Activated naive CD4-positive, alpha-beta T cell treated with anti-CD3 and anti-CD28 coated beads, Interleukin-2, amount 50 U/mL, for 72 hours (primary cell): ENCODE measurements at places on chromosomes 3 and 15. TPM values are rescaled to one million over a fixed set of nuclear protein-coding genes. Genes with fewer than 3 reads are reported as not detected.

- DNase-seq, result no peak
Measured at GRCh38 chr3:162354356-162354755, 857.7 kb downstream of the OTOL1 start.

GRCh38 chr3:158347966-158348365, 223.0 kb upstream of the MLF1 start:
- DNase-seq, result no peak

GRCh38 chr3:194787650-194788049, 102.0 kb downstream of the FAM43A start:
- DNase-seq, result no peak

GRCh38 chr15:75649045-75649761, 1.5 kb downstream of the SNX33 start:
- no peak for DNase-seq

- no peak for DNase-seq
Measured at GRCh38 chr3:73509066-73509465, 115.7 kb downstream of the PDZRN3 start.

DNA sequence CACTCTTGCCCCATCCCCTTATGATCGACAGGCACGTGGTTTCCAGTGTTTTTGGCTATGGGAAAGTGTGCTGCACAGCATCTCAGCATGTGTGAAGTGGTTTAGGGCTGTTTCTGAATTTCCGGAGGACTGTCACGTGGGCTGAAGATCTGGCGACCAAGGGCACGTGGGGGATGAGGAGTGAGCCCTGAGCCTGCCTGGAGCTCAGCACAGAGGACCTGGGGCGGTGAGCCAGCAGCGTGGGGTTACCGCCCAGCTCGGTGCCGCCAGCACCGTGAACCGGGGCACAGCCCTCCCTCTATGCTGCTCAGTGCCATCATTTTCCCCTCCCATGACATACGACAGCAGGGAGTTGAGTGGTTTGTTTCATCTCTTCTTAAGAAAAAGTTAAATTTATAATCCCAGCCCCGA, 150.2 kb downstream of the DNAJB8 start:
- DNase-seq, result no peak

DNA sequence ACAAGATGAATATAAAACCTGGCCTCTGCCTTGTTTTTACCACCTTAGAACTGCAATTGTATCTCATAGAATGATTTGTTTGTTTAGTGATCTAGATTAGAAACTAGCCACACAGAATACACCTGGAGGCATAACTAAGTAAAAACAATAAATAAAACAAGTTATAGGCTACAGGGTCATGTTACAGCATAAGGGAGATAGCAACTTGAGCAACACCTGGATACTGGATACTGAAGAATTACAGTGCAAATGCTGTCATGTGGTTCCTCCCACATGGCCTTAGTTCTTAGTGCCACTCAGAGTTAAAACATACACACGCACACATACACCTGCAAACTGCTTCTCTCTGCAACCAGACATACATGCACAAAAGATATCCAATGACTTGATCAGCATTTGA, 563.4 kb upstream of the DPPA4 start:
- no peak for DNase-seq

The EPHB1 gene
- total RNA-seq, result 0.60 TPM

The ISG20 gene
- total RNA-seq, result 53.9 TPM

The PLA2G4F gene
- total RNA-seq, result not detected

The GADL1 gene
- total RNA-seq, result not detected

The SLC12A1 gene
- total RNA-seq, result not detected

The AHSG gene
- total RNA-seq, result not detected
